Smooth muscle cell of trachea (primary cell): ENCODE measurements at places on chromosomes 1 and 21. TPM values are rescaled to one million over a fixed set of nuclear protein-coding genes. Genes with fewer than 3 reads are reported as not detected.

The DNAJC6 gene
- total RNA-seq, result 0.44 and 0.83 TPM in 2 replicates

The PROK1 gene
- not detected in 2 replicates for total RNA-seq

The MXRA8 gene
- 534 and 638 TPM in 2 replicates for total RNA-seq

The KPRP gene
- total RNA-seq, result not detected in 2 replicates

The FAM72B gene
- total RNA-seq, result 0.50 and 3.9 TPM in 2 replicates

The IL19 gene
- total RNA-seq, result not detected in 2 replicates

The CELA2A gene
- not detected in 2 replicates for total RNA-seq

The GJA9 gene
- total RNA-seq, result under 0.01 TPM in 1 of 2 replicates, not detected in the other

The KIF26B gene
- total RNA-seq, result 0.87 and 3.3 TPM in 2 replicates

The FAM43B gene
- 0.33 TPM in 1 of 2 replicates, not detected in the other for total RNA-seq

The NTRK1 gene
- not detected in 2 replicates for total RNA-seq

The FGR gene
- total RNA-seq, result 0.17 and 0.29 TPM in 2 replicates

The C1orf35 gene
- 10.3 and 11.7 TPM in 2 replicates for total RNA-seq

The APCS gene
- not detected in 2 replicates for total RNA-seq

The LAMC2 gene
- 2.3 and 7.7 TPM in 2 replicates for total RNA-seq

The HRNR gene
- not detected in 2 replicates for total RNA-seq

The ZNF496 gene
- total RNA-seq, result 19.9 and 22.2 TPM in 2 replicates

The AMPD1 gene
- total RNA-seq, result not detected in 2 replicates

The TMOD4 gene
- total RNA-seq, result 0.17 and 0.29 TPM in 2 replicates

The PERM1 gene
- total RNA-seq, result under 0.01 TPM in 1 of 2 replicates, not detected in the other

The PDZK1 gene
- total RNA-seq, result 1.3 TPM in 1 of 2 replicates, not detected in the other

The F3 gene
- 3.8 and 28.9 TPM in 2 replicates for total RNA-seq

The OR2T5 gene
- total RNA-seq, result not detected in 2 replicates

The SHE gene
- under 0.01 and 0.15 TPM in 2 replicates for total RNA-seq

The JAK1 gene
- total RNA-seq, result 196 and 247 TPM in 2 replicates

The TTC22 gene
- total RNA-seq, result under 0.01 TPM in 2 replicates

The UMODL1 gene
- not detected in 2 replicates for total RNA-seq

The MAP3K21 gene
- 0.66 and 0.73 TPM in 2 replicates for total RNA-seq

The TRIM17 gene
- total RNA-seq, result 0.15 TPM in 1 of 2 replicates, not detected in the other

The TMEM54 gene
- total RNA-seq, result 36.7 and 59.0 TPM in 2 replicates

The C1orf159 gene
- total RNA-seq, result 5.0 and 5.4 TPM in 2 replicates

The SAMD13 gene
- 1.2 and 3.1 TPM in 2 replicates for total RNA-seq

The ARHGAP30 gene
- not detected in 2 replicates for total RNA-seq

The SPRR4 gene
- total RNA-seq, result not detected in 2 replicates

The PGBD2 gene
- 6.0 and 6.1 TPM in 2 replicates for total RNA-seq

The UBE2U gene
- not detected in 2 replicates for total RNA-seq

The SMIM1 gene
- 2.8 and 8.1 TPM in 2 replicates for total RNA-seq

The FRRS1 gene
- 45.3 and 49.3 TPM in 2 replicates for total RNA-seq

The E2F2 gene
- total RNA-seq, result 0.17 and 2.0 TPM in 2 replicates

The TMEM9 gene
- 85.1 and 98.1 TPM in 2 replicates for total RNA-seq

The IL20 gene
- total RNA-seq, result not detected in 2 replicates

The CTSE gene
- not detected in 2 replicates for total RNA-seq

The PM20D1 gene
- total RNA-seq, result under 0.01 TPM in 1 of 2 replicates, not detected in the other

The EDARADD gene
- under 0.01 TPM in 1 of 2 replicates, not detected in the other for total RNA-seq

The TNFSF4 gene
- 0.87 and 1.2 TPM in 2 replicates for total RNA-seq

The EXTL1 gene
- total RNA-seq, result 0.29 and 0.83 TPM in 2 replicates

The OR14A2 gene
- total RNA-seq, result not detected in 2 replicates

The CAPN9 gene
- 0.15 TPM in 1 of 2 replicates, not detected in the other for total RNA-seq

The OR2AJ1 gene
- total RNA-seq, result not detected in 2 replicates

The LZIC gene
- 26.6 and 42.0 TPM in 2 replicates for total RNA-seq

The IFI44 gene
- total RNA-seq, result 22.3 and 31.1 TPM in 2 replicates

The OR2T1 gene
- total RNA-seq, result not detected in 2 replicates

The RGS4 gene
- 26.3 and 110 TPM in 2 replicates for total RNA-seq

The RHBG gene
- not detected in 2 replicates for total RNA-seq

The OLFML2B gene
- 7.1 and 31.3 TPM in 2 replicates for total RNA-seq

The KRTAP13-4 gene
- total RNA-seq, result not detected in 2 replicates

The ARTN gene
- under 0.01 and 0.29 TPM in 2 replicates for total RNA-seq

The FOXE3 gene
- not detected in 2 replicates for total RNA-seq
